Stimulated activated CD8-positive, alpha-beta memory T cell treated with anti-CD3 and anti-CD28 coated beads, Interleukin-4, amount 100 ng/mL, for 1 hour (primary cell): ENCODE measurements at places on chromosomes 7 and 10.

DNA sequence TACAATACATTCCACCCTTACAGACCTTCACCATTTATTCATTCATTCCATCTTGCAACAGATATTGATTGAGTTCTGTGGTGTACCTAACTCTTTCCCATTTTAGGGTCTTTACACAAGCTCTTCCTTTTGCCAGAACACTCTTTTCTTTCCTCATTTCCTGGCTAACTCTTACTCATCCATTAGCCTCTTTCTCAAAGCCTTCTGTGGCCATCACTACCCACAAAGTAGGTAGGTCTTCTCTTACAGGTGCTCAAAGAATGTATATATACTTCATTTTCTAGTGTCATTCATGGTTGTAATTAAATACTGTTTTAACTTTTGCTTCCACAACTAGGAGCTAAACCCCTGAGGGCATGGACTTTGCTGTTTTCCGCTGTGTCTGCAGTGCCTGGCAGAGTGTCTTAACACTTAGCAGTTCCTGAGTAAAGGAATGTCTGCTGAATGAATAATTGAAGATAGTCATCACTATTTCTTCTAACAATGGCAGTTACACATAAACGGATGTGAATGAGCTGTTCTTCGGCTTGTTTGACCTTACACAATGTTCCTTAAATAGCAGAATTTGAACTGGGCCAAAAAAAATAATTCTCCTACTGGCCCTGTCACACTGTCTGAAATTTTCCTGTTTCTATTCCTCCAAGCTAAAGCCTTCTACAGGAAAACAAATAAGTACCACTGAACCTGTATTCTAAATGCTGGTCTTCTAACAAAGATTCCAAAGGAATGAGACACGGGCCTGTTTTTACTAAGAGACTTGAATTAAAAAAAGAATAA is 15.1 kb downstream of the BCAP29 start:
- no peak for DNase-seq

GRCh38 chr7:24891311-24891735 is 88.7 kb downstream of the OSBPL3 start:
- DNase-seq: no peak

DNA sequence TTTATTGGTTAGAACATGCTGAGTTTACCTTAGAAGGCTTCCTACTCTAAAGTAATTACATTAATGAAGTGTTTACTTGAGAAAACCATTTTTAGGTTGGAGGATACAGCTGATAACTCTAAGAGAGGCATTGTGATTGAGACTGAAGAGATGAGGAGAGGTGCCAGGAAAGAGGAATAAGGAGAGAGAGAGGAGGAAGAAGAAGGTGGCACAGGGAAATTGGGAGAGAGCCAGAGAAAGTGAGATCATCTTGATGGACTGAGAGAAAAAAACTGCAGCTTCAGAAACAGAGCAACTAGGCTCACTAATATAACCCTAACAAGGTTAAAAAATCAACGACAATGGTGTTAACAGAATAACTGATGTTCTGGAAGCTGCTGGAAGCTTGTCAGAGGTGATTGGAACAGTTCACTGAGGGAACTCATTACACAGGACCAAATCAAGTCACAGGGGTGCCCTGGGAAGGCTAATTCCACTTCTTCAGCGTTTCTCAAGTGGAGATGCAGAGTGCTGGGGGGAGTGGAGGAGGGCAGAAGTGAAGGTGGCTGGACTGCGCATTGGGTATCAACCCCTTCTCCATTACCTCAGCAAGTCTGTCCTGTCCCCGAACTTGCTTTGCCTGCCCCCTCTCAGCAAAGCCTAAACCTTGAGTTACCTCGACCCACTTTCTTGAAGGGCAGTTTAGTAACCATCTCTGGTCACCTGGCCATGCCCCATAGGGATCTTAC is 6.9 kb upstream of the SORBS1 start:
- no peak for DNase-seq

- no peak for DNase-seq
Observed at GRCh38 chr10:24759672-24760071, 36.0 kb upstream of the ARHGAP21 start.

DNA sequence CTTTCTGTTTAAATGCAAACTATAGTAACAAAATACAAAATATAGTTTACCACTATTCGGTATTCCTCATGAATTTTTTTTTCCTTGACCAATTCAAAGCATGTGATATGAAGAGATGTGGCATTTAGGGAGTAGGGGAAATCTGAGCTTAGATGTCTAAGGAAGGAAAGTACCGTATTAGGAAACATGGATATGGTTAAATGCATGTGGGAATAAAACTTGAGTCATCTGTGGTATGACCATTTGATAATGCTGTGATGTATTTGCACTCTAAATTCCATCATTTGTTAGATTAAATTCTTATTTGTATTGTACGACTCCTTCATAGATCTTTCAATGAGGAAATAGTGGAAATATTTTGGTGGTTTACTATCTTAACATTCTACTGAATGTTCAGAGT is 19.7 kb downstream of the AHR start:
- no peak for DNase-seq

DNA sequence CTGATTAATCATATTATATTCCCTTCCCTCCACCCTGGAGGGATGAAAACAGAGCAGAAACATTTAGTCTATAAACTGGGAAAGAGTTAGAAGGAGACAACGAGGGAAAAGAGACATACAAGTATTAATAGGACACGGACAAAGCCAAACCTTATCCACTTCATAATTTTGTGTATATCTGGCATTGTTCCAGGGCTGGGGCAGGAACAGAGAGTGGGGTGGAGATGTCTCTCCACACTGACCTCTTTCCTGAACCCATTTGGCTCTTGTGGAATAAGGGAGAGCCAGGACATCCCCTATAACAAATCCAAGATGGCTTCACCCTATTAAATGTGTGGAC is 43.7 kb upstream of the TSPAN33 start:
- DNase-seq: no peak

DNA sequence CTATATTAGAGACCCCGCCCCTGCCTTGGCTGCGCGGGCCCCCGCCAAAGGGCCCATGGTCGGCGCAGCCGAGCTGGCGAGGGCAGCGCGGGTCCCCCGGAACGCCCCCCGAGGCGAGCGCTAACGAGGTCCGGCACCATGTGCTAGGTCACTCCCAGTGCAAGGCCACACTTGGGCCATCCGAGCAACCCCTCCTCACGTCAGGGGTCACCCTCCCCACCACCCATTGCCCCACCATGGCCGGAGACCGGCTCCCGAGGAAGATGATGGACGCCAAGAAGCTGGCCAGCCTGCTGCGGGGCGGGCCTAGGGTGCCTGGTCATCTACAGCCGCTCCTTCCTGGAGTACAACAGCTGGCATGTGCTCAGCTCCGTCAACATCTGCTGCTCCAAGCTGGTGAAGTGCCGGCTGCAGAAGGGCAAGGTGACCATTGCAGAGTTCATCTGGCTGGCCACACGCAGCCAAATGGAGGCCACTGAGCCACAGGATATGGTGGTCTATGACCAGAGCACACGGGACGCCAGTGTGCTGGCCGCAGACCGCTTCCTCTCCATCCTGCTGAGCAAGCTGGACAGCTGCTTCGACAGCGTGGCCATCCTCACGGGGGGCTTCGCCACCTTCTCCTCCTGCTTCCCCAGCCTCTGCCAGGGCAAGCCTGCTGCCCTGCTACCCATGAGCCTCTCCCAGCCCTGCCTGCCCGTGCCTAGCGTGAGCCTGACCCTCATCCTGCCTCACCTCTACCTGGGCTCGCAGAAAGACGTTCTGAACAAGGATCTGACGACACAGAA is 12.4 kb upstream of the SEC24C start:
- DNase-seq: no peak

DNA sequence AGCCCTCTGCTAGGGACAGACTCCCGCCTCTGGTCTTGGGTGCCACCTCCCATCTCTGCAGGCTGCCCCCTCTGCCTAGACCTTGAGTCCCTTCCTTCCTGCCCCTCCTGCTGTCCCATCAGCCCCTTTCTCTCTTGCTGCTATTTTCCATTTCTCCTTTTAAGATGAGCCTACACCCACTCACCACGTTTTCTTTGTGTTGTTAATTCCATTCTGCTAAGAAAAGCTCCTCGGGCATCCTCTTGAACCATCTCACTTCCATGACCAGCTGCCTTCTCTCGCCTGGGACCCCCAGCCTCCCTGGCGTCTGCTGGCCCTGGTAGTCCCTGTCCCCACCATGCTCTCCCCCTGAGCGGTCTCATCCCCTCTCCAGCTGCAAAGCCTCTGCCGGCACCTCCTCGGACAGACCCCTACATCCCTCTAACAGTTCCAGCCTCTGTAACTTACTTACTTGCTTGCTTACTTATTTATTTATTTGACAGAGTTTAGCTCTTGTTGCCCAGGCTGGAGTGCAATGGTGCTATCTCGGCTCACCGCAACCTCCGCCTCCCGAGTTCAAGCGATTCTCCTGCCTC is 95.8 kb upstream of the SH2B2 start:
- no peak for DNase-seq

GRCh38 chr7:47737601-47738000 is 155.7 kb upstream of the TNS3 start:
- no peak for DNase-seq
